ENCODE measurements at places on chromosomes 13 and 19. TPM values are rescaled to one million over a fixed set of nuclear protein-coding genes. Genes with fewer than 3 reads are reported as not detected.

- no peak for DNase-seq
Observed at GRCh38 chr13:112874751-112875300, 94.2 kb upstream of the MCF2L start.

- DNase-seq = no peak
Observed at GRCh38 chr13:30877335-30877734, 28.7 kb upstream of the MEDAG start.

GRCh38 chr19:40610396-40611064 is 9.4 kb downstream of the LTBP4 start:
- DNase-seq = peak; percentile 75

DNA sequence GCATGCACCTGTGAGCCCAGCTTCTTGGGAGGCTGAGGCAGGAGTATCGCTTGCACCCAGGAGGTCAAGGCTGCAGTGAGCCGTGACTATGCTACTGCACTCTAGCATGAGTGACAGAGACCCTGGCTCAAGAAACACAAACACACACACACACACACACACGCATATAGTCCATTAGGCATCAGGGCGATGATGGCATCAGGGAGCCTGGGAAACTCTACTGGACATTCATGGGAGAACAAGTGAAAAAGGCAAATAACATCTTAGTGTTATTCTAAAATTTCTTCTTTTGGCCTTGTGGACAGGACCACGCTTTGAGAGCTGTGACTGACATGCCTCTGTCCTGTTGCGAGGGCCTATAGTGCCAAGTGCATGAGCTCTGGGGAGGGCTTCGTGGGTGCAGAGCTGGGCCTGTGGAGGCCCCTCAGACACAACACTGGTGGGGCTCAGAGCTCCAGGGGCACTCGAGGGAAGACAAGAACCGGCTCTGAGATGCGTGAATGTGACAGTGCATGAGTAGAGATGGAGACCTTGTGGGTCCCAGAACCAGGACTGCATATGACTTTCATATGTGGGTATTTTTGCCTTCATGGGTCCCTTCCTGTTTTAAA is 8.0 kb upstream of the USF2 start:
- DNase-seq = no peak

DNA sequence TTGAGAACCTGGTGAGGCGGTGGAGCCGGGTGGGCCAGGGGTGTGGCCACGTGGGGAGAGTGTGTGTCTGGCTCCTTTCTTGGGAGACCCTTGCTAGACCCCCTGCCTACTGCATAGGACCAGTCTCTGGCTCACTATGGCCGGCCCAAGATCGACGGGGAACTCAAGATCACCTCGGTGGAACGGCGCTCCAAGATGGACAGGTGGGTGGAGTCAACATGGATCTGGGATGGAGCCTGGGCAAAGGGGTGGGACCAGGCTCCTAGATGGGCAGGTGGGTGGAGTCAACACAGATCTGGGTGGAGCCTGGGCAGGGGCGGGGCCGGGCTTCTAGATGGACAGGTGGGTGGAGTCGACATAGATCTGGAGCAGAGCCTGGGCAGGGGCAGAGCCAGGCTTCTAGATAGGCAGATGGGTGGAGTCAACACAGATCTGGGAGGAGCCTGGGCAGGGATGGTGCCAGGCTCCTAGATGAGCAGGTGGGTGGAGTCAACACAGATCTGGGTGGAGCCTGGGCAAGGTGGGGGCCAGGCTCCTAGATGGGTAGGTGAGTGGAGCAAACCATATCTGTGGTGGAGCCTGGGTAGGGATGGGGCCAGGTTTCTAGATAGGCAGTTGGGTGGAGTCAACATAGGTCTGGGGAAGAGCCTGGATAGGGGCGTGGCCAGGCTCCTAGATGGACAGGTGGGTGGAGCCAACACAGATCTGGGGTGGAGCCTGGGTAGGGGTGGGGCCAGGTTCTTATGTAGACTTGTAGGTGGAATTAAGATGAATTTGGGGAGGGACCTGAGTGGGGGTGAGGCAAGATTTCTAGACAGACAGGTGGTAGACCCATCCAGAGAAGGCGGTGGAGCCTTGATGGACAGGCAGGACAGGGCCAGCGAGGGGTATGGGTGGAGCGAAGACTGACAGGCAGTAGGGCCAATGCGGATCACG is 56.5 kb downstream of the VAV1 start:
- peak; percentile 79 for DNase-seq

Gene FGF9
- 0.45 TPM for total RNA-seq

- DNase-seq = no peak
Observed at GRCh38 chr13:27199696-27200095, 28.1 kb upstream of the USP12 start.

DNA sequence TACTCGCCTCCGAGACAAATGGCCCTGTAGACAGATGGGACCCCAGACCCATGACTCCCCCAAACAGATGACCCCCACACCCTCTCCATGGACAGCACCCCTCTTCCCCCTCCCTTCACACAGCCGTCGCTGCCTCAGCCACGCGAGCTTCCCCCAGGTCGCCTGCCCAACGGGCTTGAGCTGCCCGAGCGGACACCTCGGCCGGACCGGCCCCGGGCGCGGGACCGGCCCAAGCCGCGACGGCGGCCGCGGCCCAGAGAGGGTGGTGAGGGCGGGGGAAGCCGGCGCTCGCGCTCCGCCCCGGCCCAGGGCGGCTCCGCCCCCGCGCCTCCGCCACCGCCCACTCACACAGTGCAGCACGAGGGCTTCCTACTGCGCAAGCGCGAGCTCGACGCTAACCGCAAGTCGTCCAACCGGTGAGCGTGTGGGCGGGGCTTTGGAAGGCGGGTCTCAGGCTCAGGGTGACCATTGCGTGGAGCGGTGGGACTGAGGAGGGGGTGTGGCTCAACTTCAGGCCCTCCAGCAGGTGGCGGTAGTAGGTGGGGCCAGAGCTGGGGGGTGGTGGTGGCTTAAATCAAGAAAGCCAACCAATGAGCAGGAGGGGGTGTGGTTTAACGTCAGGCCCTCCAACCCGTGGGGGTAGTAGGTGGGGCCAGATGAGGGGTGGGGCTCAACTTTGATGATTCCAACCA is 6.2 kb upstream of the SHKBP1 start:
- DNase-seq = peak; percentile 98

Gene REX1BD
- total RNA-seq = 65.1 TPM

Gene CILP2
- total RNA-seq = 0.32 TPM

DNA sequence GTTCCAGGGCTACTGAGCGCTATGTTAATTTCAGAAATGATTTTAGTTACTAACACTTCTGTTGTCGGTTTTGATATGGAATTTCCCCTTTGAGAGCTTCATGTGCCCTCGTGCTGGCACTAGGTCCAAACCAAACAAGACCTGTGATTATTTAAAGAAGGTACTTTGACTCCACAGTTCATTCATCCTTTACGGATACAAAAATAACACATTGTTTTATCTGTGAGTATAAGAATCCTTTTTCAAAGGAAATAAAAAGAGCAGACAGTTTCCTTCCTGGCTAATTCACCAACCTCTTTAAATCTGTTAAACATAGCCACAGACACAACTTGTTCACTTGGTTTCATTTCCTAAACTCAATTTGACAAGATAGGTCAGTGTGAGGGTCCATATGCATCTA is 141.2 kb downstream of the FLT1 start:
- DNase-seq = no peak

DNA sequence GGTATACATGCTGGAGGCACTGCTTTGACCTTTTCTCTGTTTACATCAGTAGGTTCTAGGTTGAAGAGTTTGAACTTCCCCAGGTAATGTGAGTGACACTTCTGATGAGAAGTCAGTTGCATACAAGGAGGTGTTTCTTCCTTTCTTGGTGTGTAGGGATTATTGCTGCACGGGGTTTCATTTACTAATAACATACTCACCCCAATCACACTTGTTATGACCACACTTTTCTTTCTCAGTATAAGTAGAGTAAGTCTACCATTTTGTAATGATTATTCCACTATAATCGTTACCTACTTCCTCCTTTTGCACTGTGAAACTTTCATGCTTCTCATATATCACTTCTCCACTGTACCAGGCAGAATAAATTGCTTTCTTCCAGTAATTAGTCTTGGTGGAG is 138.0 kb downstream of the TNFSF13B start:
- DNase-seq = no peak

DNA sequence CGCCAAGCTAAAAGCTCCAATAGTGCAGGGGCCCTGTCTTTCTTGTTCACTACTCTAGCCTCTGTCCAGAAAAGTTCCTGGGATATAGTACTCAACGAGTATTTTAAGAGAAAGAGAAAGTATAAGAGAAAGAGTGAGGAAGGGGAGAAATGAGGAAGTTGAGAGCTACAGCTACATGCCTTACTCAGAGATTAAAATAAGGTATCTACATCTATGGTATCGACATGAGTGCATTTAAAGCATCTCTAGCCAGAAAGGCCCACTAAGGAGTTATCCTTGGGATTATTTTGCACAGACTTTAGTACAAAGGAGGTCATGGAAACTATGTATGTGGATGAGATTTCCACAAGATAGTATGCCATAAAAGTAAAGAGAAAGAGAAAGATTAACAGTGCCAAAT is 28.5 kb downstream of the MYCBP2 start:
- DNase-seq = no peak

Gene DPF1
- total RNA-seq = 0.47 TPM

DNA sequence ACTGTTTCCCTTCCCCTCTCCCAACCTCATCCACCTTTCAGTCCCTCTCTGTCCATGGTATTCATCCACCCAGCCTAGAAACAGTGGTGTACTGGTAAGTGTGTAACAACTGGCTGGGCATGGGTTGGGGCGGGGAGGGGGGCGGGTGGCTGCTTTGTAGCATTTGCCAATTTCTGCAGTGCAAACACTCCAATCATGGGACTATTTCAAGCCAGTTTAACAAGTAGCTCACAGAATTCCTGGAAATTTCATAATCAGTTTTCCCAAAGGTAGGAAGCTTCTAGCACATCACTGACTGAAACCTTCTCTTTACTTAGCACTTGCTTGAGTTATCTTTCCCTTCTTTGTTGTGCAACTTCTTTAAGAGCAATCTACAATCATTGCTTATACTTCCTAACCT is 100.8 kb upstream of the WASF3 start:
- no peak for DNase-seq

- DNase-seq = no peak
Observed at GRCh38 chr13:36912369-36912768, 7.7 kb downstream of the SMAD9 start.

- no peak for DNase-seq
Observed at GRCh38 chr19:18020212-18021085, 12.5 kb downstream of the ARRDC2 start.

DNA sequence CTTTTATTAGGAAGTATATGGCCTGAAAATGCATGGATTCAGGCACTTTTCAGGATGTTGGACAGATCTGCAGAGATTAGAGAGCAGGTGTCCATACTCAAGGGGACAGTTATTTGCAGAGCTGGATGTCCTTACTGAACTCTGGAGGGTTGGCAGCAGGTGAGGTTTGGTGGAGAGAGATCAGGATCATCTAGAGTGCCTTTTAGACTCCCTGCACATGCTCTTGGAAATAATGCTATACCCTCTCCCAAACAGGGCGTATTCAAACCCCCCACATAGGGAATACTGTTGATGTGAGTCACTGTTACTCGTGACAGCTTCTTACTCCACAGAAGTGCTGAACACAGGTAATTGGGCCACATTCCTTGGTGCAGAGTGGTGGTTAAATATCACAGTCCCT is 725.7 kb upstream of the SGCG start:
- no peak for DNase-seq

DNA sequence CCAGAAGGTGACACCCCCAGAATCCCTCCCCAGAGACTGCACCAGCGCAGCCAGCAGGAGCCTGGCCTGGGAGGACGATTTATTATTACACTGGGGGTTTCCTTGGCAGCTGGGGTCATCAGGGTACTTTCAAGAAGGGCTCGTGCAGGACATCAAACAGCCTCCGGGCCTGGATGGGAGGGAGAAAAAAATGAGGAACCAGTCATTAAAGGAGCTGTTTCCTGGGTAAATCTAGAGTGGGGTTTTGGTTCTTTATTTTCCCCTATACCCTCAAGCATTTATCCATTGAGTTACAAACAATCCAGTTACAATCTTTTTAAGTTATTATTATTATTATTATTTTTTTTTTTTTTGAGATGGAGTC is 3.1 kb downstream of the POLR1G start:
- DNase-seq = no peak

Gene CTXN1
- total RNA-seq = 0.87 TPM

- no peak for DNase-seq
Observed at GRCh38 chr13:99301056-99301838, 6.0 kb downstream of the GPR183 start.

DNA sequence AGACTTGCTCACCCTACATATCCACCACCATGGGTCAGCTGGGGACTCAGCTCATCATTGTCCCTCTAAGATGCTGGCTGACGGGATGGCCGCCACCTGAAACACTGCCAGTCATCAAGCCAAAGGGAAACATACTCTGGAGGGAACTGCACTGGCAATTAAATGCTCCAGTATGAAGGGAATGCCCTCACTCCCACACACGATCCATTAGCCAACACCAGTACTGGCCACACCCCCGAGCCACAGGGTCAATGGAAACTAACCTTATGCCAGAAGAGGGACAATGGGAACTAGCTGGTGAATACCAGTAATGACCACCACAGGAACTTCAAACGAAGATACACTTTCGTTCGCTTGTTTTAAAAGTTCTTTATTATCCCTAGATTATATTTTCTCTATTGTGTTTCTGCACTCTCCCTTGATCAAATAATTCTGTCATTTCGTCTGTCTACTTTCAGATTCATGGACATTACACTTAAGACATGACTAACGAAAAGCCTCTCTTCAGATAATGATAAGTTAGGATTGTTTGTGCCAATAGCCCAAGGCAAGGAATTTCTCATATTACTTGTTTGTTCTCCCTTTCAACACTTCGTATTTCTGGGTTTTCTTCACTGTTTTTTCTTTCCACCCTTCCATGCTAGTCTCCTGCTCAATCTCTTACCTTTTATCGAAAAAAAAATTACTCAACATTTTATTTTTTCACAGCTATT is 1.7 kb upstream of the ZNF507 start:
- DNase-seq = no peak

GRCh38 chr13:39509616-39510315 is 93.2 kb downstream of the LHFPL6 start:
- DNase-seq = no peak

- no peak for DNase-seq
Observed at GRCh38 chr13:41854758-41855157, 106.2 kb downstream of the VWA8 start.

- DNase-seq = no peak
Observed at GRCh38 chr13:25943081-25943480, 108.7 kb downstream of the SHISA2 start.

Gene ZNF507
- 25.6 TPM for total RNA-seq

- DNase-seq = no peak
Observed at GRCh38 chr13:29868581-29868980, 18.2 kb upstream of the UBL3 start.

Gene TSSK6
- 4.9 TPM for total RNA-seq

Gene SIGLEC12
- total RNA-seq = 0.34 TPM

- peak; percentile 65 for DNase-seq
Observed at GRCh38 chr13:40389081-40389641, 277.3 kb downstream of the FOXO1 start.

- no peak for DNase-seq
Observed at GRCh38 chr13:84238381-84238780, 356.1 kb upstream of the SLITRK1 start.

Gene LGALS4
- 0.29 TPM for total RNA-seq

- DNase-seq = peak; percentile 44
Observed at GRCh38 chr13:21637296-21637695, 33.3 kb upstream of the MICU2 start.

Measured in activated CD8-positive, alpha-beta T cell treated with anti-CD3 and anti-CD28 coated beads for 36 hours (primary cell).